GM20000 (cell line): ENCODE measurements at places on chromosomes 7 and 10.
A peak's percentile ranks its signal among the peaks of the same experiment; 100 is the strongest.

GRCh38 chr7:7816084-7816483, 97.7 kb upstream of the RPA3 start:
- DNase-seq: peak; percentile 38

DNA sequence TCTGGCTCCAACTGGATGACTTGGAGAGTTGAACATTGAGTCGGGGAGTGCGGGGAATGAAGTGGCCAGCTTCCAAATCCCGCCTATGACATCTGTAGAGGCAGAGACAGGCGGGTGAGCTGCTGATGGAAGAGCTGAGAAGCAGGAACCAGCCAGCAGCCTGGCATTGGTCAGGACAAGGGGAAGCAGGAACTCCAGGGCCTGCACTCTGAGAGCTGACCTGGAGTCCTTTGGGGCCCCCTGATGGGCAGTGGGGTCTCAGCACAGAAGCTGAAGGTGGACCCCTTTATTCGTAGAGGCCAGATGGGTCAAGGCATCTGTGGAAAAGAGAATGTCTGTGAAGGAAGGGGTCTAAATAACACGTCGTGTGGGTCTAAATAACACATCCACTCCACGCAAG, 57.0 kb downstream of the SEC61G start:
- DNase-seq: no peak

GRCh38 chr7:139861803-139862202, 32.7 kb downstream of the TBXAS1 start:
- DNase-seq: no peak

- DNase-seq: peak; percentile 27
These were observed 205.8 kb upstream of the FRMD4A start for GRCh38 chr10:14536241-14537213.

- DNase-seq: no peak
These were observed 22.5 kb upstream of the MYL7 start for GRCh38 chr7:44163591-44163990.

GRCh38 chr7:113026941-113027340, 59.7 kb downstream of the GPR85 start:
- no peak for DNase-seq

- no peak for DNase-seq
These were observed 499.2 kb downstream of the GFRA1 start for GRCh38 chr10:115773832-115774231.

- no peak for DNase-seq
These were observed 24.5 kb upstream of the C1GALT1 start for GRCh38 chr7:7157887-7158271.

DNA sequence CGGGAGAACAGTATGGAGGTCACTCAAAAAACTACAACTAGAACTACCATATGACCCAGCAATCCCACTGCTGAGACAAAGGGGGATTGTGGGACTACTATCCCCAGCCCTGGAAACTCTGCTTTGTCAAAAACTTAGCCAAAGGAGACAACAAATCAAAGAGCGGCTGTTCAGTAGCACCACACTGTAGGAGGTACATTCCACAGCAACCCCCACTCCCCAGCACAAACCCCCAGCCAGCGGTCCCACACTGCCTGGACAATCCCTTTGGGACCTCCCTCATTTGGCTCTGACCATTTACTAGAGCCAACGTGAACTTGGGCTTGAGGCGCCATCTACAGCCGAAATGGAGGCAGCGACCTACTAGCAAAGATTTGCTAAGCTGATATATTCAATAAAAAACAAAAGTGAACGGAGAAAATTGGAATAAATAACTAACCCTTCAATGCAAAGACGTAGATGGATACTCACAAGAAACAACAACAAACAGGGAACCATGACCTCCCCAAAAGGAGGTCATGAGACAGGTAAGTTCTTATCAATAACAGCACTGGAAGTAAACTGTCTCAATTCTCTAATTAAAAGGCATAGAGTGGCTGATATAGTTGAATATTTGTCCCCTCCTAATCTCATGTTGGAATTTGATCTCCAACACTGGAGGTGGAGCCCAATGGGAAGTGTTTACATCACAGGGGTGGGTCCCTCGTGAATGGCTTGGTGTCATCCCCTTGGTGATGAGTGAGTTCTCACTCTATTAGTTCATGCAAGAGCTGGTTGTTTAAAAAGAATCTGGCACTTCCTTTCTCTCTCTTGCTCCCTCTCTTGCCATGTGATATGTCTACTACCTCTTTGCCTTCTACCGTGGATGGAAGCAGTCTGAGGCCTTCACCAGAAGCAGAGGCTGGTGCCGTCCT, 119.0 kb upstream of the KCNMA1 start:
- DNase-seq: peak; percentile 47

- no peak for DNase-seq
These were observed 204.9 kb upstream of the RNF32 start for GRCh38 chr7:156435486-156436231.

DNA sequence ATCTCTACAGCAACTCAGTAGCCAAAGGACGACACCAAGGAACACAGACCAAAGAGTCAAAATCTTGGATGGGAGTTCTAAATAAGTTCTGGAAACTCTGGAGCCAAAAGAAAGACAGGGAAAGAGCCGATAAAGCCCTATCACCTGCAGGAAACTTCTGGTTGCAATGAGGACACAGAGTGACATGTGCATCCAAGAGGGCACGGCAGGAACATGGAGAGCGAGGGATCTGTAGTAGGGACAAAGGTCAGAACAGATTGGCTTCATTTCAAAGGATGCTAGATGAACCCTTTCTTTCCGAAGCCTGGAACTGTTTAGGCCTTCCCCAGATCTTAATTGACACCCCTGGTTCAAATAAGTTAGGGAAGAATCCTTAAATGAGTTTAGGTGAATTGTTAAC, 39.5 kb downstream of the CACNA2D1 start:
- no peak for DNase-seq

- DNase-seq: no peak
These were observed 196.6 kb downstream of the ARL4A start for GRCh38 chr7:12884033-12884432.

DNA sequence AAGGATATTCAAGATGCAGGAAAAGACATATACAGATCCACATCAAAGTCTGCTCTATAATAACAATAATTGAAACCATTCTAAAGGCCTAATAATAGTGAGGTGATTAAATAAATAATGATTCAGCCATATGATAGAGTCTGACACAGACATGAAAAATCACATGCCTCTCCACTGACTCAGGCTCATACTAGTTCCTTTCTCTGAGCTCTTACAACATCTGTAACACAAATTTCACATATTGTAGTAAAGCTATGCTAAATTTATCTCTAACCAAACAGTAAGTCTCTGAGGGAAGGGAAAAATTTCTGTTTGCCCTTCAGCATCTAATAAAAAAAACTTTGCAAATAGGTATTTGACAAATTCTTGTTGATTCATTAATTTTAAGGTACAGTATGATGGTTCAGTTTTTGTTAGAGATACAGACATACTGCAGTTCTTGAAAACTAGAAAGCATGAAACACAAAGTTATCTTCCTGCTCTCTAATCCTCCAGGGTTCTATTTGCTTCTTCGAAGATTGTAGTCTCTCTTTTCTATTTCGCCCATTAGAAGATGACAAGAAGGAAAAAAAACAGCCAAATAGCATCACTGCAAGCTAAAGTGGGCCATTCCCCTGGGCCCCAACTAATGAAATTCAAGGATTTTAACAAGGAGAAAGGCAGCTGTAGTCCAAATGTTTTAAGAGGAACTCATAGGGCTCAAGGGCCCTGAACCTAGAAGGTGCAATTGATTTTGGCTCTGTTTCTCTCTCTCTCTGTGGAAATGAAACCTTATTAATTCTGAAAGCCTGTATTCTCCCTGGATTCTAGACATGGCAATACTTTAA, 53.9 kb downstream of the CUBN start:
- DNase-seq: no peak

DNA sequence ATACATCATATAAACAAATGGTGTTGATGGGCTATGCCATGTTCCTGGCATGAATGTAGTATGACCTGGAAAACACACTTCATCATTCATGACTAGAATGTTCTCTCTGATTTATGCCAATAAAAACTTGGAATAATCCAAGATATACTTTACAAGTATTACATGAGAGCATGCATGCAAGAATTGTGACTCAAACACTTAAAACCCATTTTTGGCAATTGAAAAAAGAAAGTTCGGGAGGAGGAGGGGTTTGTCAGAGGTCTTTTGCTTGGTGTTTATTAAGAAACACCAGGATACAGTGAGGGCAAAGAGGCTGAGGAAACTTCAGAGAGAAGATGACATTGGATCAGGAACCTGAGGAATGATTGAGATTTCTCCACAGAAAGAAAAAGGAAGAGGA, 10.2 kb upstream of the CUL1 start:
- no peak for DNase-seq

GRCh38 chr10:103188853-103189252, 4.2 kb downstream of the NT5C2 start:
- DNase-seq: no peak

DNA sequence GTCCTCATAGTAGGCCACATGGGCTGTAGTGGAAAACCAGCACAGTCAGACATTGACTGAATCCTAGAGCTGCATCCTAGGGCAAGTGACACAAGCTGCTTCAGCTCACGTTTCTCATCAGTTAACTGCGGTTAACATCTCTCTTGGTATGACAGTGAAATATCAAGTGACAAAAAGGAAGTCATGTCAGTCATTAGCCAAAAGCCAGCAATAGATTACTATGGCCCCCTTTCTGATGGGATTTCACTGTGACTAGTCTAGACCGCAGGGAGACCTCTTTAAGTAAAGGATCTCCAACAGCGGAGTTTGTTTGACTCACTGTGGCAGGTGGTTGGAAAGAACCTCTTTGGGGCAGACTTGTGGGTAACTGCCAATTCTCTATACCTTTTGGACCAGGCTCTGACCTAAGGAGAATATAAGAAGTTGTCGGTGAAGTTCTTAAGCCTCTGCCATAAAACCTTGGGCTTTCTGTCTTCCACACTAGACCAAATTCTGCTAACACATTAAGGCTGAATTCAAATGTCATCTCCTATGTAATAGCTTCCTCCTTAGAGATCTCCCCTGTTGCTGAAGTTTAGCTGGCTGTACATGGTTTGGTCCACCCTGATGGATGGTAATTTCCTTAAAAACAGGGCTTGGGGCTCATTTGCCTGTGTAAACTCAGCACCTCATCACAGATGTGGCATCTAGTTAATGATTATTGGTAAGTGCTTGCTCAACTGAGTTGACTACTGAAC, 115.3 kb downstream of the SGMS1 start:
- DNase-seq: peak; percentile 77

- peak; percentile 49 for DNase-seq
These were observed 41.3 kb upstream of the SRPK2 start for GRCh38 chr7:105429746-105430612.

GRCh38 chr7:21670496-21670895, 127.7 kb downstream of the DNAH11 start:
- DNase-seq: no peak
